ENCODE measurements at places on chromosomes 2 and 18.

- DNase-seq = no peak
Measured at GRCh38 chr2:104434318-104434792, 419.6 kb upstream of the POU3F3 start.

- no peak for DNase-seq
Measured at GRCh38 chr18:56831988-56832387, 180.8 kb downstream of the WDR7 start.

DNA sequence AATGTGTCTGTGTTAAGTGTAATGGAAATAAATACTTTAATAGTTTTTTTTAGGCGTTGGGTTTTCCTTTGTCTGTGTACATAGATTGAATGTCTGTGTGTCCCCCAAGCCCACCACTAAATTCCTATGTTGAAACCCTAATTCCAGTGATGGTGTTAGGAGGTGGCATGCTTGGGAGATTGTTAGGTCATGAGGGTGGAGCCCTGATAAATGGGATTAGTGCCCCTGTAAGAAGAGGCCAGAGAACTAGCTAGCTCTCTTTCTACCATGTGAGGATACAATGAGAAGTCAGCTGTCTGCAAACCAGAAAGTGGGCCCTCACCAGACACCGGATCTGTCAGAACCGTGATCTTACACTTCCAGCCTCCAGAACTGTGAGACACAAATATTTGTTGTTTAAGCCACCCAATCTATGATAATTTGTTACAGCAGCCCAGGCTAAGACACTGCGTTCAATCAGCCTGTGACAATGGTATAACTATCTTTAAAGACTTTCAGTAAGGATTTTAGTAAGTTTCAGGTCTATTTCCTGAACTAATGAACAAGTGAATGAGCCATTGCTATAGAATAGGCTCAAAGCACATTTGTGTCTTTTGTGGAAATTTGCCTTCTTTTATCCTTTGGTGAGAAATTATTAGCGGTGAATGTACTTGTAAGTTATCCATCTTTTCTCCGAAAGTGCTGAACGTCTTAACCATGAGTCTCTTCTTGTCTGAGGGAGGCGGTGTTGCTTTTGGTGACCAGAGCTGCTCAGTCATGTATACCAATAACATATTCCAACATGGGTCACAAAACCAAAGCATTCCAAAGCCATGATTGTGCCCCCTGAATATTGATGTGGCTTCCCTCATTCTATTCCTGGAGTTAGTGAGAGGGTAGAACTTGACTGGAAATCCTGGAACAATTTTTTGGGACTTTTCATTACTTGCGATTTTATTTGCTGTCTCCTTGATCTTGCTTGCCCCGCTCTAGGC, 29.6 kb upstream of the IL1R1 start:
- DNase-seq = no peak

DNA sequence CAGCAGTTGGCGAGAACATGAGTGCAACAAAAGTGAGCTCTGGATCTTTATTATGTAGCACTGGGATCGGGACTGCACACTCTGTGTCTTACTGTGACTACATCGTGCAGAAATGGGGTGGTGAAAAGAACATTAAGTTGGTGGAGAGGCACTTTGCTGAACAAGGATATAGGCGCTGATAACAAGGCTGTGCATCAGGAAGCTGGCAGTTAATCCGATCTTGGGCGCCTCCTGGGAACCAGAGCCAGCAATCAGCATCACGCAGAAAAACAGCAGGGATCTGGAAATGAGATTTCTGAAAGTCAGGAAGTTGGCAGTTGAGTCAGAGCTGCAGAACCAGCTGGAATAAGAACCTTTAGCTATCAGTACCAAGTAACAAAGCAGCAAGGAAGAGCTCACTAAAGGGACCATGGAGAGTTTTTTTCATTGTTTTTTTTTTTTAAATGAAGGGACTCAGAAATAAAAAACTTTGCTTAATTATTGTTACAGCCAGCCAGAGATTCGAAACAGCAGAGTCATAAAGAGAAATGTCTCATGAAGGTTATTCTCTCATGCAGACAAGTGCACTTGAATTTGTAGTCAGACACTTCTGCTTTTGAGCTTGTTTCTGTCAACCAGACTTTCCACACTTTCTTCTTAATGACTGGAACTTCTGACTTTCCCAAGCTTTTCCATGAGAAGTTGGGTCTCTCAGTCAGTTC, 22.8 kb upstream of the MYO3B start:
- no peak for DNase-seq

DNA sequence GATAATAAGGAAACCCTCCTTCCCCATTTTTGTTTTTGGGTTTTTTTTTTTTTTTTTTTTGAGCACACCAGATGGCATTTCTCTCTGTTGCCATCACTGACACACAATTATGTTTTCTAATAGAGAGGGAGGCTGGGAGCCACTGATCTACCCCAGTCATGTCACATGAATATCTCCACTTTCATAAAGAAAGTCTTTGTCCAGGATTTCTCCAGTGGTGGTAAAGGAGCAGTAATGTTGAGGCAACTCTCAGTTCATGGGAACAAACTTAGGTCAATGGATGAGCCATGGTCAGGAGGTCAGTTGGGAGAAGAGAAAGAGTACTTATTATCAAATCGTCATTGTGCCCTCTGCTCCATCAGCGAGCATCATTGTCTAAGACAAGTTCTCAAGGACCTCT, 603.7 kb downstream of the ARHGAP15 start:
- no peak for DNase-seq

- DNase-seq = no peak
Measured at GRCh38 chr2:240278661-240279060, 138.2 kb upstream of the OTOS start.

DNA sequence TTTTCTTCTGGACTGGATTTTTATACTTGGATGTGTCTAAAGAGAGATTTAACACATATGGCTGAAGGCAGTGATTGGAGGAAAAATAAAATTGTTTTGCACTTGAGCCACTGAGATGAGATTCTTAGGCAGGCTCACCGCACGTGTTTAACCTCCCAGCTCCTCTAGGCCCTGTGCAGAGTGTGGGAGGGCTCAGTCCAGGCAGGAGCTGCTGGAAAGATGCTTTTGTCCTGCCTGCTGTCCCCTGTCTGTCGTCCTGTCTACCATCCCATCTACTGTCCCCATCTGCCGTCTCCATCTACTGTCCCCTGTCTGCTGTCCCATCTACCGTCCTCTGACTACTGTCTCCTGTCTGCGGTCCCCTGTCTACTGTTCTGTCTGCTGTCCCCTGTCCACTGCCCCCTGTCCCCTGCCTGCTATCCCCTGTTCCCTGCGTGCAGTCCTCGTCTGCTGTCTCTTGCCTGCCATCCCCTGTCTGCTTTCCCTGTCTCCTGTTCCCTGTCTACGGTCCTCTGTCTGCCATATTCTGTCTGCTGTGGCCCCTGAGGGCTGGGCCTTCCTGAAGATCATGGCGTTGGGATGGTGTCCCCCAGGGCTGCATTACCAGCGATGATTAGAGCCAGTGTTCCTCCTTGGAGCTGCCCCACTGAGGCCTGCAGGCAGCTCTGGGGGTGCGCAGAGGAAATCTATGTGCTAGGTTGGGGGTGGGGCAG, 43.7 kb upstream of the HS6ST1 start:
- peak; percentile 24 for DNase-seq

DNA sequence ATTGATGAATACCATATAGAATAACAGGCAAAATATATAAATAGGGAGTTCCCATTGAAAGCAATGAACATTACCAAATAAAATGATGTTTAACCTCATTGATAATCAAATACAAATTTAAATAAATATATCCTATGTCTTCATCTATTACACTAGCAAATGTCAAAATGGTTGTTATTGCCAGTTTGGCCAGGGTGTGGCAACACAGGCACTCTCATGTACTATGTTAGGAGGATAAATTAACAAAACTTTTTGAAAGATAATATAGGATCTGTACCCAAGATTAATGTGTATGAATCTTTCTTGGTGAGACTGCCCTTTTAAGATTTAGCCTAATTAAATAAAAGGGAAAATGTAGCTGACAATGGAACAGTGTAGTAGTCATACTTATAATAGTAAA, 659.3 kb downstream of the ERBB4 start:
- no peak for DNase-seq

DNA sequence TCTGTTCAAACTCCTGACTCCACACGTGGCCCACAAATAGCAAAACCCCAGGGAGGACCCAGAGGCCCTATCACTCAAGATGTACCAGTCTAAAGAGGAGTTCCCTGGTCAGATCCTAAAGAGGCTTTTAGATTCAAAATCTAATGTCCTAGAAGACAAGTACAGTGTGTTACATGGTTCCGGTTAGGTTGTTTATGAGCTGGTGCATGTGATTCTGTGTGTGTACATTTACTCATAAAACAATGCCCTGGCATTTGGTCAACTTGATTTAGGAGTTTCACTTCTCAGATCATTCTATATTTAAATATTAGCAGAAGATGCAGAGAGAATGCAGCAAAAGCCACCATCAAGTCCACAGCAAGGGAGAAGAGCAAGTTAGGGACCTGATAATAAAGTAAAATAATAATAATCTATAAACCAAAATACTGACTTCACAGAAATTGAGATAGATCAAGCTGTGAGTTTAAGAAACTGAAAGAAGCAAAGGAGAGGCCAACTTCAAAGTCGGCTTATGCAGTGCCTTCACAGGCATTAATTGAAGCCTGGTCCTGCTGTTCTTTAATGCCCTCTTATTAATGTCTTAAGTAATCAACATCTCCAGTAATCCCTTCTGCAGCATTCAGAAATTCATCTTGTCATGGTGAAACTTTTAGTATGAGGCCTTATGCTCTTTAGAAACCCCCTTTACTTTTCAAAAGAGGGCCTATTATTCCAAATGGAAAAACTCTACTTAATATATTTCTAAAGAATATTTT, 4.2 kb upstream of the AP1S3 start:
- DNase-seq = no peak

- no peak for DNase-seq
Measured at GRCh38 chr2:152396051-152396511, 61.1 kb downstream of the FMNL2 start.

DNA sequence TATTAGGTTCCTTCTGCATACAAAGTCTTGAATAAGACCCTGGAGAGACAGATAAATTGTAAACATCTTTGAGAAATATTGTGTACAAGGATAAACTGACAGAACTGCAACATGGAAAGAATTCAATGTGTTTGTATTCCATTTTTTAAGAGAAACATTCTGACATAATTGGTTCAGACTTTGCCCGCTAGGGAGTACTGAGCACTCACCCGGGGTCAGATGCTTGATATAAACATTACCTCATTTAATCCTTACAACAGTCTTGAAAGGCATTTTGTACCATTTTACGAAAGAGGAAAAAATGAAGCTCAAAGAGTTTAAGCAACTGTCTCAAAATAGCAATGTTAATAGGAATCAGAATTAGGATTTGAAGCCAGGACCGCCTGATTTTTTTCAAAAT, 416.7 kb upstream of the CRIM1 start:
- no peak for DNase-seq

GRCh38 chr18:37578886-37579513, 13.4 kb upstream of the CELF4 start:
- no peak for DNase-seq

DNA sequence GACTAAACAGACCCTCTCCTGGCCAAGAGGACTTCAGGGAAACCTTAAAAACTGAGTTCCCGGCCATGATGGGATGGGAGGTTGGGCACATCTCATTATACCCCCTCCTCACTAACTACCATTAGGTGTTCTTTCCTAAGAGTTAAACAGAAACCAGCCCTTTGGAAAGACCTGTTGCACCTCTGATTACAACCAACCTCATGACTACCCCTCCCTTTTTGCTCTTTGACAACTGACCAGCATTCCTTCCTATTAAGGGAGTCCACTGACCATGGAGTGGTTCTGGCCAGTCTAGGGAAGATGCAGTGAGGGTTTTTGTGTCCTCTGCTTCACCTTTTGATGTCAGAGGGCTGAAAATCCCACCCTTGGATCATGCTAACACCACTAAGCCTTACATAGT, 44.5 kb upstream of the FRZB start:
- DNase-seq = no peak

- DNase-seq = peak; percentile 69
Measured at GRCh38 chr2:127674241-127675209, 805 bp downstream of the LIMS2 start.

- no peak for DNase-seq
Measured at GRCh38 chr2:5666798-5667197, 25.4 kb upstream of the SOX11 start.

DNA sequence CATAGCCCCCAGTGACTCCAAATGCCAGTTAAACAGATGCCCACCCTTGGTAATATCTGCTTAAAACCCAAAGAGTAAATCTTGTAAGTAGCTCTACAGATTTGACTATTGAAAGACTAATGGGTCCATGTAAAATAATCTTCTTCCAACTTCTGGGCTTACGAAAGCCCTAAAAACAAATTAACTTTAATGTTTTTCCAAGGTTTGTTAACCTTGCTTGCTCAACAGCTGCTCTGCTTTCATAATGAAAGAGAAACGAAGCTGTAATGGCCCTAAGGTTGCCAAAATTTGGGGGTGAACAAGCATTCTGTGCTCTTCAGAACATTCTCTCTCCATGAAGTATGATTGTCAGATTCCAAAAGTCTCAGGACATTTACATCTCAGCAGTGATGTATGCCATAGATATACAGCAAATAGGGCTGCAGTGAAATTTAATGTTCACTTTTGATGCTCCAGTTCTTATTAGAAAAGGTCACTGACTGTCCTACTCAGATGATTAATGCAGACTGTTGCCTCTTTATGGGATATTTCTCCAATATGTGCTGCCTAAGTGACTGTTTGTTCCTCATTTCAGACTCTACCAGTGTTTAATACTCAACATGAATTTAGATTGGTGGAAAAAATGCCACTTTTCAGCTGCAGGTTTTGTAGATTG, 436.3 kb upstream of the CHST9 start:
- DNase-seq = no peak

DNA sequence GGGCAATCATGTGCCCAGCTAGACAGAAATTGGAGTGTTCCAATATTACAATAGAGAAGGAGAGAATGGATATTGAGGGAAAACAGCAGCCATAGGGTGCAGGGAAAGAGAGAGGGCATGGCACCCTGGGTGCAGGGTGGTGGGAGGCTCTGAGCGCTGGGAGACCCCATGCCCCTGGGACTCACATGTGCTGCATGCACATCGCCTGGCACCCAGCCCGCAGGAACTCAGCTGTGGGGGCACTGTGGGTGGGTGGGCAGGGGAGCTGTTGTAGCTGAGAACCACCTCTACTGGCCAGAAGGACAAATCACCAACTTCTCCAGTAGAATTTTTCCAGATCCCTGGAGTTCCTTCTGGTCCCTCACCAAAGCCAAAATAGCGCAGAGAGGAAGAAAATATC, 7.2 kb upstream of the NEURL3 start:
- DNase-seq = peak; percentile 24

DNA sequence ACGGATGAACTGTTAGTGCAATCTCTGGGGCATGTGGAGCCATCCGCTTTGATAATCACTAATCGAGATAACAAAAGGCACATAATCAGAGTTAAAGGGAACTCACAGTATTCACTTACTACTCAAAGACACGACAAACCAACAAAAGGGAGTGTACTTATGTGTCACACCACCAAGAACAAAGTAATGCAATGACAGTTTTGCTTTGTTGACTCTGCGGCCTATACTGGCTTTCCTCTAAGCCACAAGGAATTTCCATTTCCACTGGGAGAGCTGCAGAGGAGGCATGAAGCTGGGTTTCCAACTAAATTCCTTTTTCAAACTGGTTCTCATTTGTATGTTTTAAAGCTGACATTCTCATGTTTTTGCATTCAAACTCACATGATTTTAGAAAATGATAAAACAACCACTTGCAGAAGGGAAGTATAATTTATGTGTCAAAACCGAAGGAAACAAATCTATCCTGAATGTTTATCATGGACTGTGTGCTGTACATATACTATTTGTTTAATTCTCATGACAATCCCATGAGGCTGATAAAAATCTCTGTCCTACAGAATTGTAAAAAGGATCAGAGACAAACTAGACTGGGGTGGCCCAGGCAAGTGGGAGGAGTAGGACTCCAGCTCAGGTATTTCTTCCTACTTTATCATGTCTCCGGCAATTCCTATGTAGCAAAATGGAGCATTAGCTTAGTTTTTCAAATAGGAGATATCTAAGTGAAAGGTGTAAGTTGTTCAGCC, 149.6 kb upstream of the SMAD7 start:
- no peak for DNase-seq
